Activated CD4-positive, CD25-positive, alpha-beta regulatory T cell (primary cell): ENCODE measurements at places on chromosomes 5 and 9.

DNA sequence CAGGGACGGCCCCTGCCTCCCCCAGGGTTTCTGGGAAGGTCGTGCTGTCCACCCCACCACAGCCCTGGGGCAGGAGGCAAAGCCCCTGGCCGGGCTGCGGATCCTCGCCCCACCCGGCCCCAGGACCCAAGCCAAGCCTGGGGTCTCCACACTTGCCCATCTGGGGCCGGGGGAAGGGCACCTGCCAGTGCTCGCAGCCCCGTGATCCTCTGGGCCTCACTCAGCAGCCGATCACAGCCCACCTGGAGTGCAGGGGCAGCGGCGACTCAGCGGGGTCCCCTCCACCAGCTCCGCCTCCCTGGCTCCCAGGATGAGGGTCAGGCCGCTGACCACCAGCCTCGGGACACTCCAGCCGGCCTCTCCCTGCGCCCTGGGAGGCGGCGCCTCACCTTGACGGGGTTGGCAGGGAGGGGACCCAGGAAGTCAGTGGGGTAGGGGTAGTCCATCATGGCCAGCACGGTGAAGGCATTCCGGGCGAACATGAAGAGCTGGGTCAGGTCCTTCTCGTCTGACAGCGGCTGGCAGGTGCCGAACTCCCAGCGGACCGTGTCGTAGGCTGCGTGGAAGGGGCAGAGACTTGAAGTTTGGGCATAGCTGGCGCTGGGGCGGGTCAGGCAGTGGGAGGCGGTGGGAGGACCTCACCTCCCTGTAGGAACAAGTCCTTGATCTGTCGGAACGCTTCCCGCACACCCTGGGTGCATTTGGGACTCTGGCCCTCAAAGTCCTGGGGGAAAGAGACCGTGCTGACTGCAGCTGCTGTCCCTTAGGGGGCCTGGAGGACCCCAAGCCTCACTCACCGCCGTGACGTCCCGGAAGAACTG, 1.8 kb downstream of the DPP7 start:
- no peak for DNase-seq

- DNase-seq, result no peak
These were observed 38.2 kb downstream of the FBXW2 start for GRCh38 chr9:120755044-120755443.

- no peak for DNase-seq
These were observed 16.4 kb upstream of the LPCAT1 start for GRCh38 chr5:1540166-1540565.

- no peak for DNase-seq
These were observed 75.7 kb downstream of the AMBP start for GRCh38 chr9:114002271-114002985.

GRCh38 chr9:111180811-111181210, 142.5 kb upstream of the LPAR1 start:
- no peak for DNase-seq

GRCh38 chr5:40437452-40437861, 242.3 kb upstream of the PTGER4 start:
- DNase-seq, result no peak

GRCh38 chr9:94906181-94906580, 179.7 kb downstream of the AOPEP start:
- no peak for DNase-seq

DNA sequence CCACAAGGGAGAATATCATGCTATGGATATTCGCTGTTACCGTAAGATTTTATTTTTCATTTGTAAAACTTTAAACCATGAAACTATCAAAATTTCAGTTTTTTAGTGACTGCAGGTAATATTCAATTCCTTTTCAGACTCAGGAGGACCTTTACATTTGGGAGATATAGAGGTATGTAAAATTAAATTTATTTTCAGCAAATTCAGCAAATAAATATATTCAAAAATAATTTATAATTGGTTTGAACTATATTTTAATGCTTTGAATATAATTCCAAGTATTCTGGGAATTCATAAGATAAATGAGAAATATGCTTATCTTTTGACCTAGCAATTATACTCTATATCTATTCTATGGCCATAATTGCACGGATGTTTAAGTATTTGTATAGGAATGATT, 7.6 kb downstream of the RFESD start:
- DNase-seq, result no peak
